ENCODE measurements at places on chromosomes 3 and 15.

DNA sequence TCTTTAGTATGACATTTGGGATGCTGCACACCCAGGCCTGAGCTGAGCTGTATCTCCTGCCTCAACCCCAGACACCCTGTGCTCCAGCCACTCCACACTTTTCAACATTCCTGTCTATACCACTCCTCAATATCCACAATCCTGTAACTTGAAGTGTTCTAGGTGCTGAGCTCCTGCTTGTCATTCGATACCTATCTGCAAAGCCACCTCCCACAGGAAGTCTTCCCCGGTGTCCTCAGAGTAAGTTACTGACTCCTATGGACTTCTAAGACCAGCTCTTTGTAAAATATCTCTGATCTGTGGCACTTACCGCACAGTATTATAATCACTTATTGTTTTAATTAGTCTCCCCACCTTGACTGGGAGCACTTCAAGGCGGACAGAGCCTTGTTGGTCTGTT lies 1.2 kb upstream of the CAV3 start:
- no peak for DNase-seq

GRCh38 chr3:126912027-126912422 lies 70.9 kb upstream of the PLXNA1 start:
- no peak for DNase-seq

DNA sequence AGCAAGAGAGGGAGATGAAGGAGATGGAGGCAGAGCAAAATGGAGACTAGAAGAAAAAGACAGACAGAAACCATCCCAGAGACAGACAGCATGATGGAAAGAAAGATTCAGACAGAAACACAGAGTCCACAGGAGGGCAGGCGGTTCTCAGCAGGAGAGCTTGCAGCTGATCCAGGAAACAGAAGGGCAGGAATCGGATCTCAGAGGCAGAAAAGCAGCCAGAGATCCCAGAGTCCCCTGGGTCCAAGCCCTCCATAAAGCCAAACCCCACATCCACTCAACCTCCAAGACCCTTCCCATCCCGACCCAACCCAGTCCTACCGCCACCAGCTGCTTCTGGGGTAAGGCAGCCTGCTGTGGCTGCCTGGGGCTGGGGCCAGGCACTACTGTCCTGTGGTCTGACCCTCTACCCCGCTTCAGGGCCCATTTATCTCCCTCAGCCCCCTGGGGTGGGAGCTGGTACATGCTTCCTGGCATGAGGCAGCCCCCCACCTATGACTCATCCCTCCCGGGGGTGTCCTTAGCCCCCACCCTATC lies at the start of gene UCN2:
UCN2 (minus strand) TSS at position 400 of the 537 bp plus-strand sequence. CDS start 657 bp downstream, outside the sequence.
- no peak for DNase-seq

DNA sequence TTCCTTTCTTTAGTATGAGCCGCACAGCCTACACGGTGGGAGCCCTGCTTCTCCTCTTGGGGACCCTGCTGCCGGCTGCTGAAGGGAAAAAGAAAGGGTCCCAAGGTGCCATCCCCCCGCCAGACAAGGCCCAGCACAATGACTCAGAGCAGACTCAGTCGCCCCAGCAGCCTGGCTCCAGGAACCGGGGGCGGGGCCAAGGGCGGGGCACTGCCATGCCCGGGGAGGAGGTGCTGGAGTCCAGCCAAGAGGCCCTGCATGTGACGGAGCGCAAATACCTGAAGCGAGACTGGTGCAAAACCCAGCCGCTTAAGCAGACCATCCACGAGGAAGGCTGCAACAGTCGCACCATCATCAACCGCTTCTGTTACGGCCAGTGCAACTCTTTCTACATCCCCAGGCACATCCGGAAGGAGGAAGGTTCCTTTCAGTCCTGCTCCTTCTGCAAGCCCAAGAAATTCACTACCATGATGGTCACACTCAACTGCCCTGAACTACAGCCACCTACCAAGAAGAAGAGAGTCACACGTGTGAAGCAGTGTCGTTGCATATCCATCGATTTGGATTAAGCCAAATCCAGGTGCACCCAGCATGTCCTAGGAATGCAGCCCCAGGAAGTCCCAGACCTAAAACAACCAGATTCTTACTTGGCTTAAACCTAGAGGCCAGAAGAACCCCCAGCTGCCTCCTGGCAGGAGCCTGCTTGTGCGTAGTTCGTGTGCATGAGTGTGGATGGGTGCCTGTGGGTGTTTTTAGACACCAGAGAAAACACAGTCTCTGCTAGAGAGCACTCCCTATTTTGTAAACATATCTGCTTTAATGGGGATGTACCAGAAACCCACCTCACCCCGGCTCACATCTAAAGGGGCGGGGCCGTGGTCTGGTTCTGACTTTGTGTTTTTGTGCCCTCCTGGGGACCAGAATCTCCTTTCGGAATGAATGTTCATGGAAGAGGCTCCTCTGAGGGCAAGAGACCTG lies 13.2 kb downstream of the GREM1 start:
- DNase-seq = peak; percentile 5

DNA sequence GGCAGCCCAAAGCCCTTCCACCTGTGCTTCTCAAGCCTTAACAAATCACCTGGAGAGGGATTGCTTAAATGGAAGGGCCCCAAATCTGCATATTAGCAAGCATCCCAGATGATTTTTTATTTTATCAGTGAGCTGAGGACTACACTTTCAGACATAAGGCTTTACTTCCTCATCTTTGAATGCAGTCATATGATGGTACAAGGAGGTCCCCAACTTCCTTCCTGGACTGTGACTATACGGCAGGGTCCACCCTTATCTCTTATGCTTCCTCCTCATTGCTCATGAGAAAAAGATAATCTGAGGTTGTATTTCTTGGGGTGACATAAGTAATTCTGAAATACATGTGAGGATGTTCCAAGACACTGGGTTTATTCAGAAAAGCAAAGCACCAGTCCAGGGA lies 13.7 kb upstream of the HEG1 start:
- no peak for DNase-seq

DNA sequence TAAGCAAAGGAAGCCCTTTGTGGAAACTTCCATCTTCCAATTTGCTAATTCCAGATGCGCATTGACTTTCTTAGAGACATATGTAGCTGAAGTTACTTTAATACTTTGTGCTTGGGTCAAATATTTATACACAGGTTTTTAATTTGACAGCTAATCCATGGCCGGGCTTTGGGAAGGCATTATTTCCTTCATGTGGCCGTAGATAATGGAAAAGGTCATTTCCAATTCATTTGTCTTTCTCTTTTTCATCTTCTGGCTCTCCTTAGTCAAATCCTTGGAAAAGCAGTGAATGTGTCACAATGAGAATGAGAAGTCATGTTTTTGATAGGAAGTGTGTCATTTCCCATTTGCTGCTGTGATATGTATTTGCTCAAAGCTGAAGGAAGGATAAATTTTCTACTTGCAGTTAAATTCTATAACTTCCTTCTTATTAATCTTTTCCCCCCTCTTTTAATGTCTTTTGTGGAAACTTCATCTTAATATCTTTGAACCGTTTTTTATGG lies 323.3 kb downstream of the CLSTN2 start:
- no peak for DNase-seq

DNA sequence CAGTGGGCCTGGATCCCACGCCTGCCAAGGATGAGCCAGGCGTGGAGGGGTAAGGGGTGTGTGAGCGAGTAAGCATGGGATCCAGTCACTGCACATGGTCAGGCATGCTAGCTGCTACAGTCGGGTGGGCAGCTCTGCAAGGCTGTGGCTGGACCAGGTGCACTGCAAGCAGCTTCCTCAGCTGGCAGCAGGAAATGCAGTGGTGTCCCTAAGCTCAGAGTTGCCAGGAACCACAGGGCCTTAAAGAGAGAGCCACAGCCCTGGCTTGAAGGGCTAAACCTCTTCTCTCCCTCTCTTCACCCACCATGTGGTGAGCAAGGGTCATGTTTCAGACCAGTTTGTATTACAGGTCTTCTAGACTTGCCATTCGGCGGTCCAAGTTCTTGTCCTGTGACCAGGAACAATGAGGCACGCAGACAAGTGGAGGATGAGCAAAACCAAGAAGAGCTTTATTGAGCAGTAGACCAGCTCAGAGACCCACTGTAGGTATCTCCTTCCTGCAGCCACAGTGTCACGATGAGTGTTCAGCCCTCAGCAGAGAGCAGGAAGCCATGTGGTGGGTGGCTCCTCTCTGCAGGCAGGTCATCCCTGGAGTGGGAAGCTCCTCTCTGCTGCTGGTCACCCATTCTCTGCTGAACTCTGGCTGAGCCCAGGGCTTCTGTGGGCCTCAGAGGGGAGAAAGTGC lies 511.9 kb downstream of the PYDC2 start:
- no peak for DNase-seq

DNA sequence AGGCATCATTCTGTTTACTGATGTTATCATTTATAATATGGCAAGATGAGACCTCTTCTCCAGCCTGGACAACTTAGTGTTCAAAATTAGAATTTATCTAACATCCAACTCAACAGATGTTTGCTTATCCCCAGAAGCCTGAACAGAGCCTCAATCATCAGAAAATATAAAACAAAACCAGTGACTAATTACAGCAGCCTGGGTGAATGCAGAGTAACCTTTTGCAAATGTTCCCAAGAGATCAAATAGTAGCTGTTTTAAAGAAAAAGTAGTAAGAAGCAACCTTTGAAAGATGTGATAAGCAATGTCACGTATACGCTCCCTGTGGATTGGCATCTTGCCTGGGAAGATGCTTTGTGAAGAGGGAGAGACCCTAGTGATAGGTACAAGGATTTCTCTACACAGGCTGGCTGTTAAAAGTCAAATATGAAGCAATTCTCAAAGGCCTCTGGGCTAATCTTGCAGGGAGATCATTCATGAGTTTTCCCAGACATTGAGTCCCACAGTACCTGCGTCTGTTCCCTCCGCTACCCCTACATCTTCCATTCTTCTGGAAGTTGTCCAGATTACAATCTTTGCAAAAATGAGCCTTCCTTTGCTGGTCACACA lies 39.3 kb upstream of the PRICKLE2 start:
- no peak for DNase-seq

DNA sequence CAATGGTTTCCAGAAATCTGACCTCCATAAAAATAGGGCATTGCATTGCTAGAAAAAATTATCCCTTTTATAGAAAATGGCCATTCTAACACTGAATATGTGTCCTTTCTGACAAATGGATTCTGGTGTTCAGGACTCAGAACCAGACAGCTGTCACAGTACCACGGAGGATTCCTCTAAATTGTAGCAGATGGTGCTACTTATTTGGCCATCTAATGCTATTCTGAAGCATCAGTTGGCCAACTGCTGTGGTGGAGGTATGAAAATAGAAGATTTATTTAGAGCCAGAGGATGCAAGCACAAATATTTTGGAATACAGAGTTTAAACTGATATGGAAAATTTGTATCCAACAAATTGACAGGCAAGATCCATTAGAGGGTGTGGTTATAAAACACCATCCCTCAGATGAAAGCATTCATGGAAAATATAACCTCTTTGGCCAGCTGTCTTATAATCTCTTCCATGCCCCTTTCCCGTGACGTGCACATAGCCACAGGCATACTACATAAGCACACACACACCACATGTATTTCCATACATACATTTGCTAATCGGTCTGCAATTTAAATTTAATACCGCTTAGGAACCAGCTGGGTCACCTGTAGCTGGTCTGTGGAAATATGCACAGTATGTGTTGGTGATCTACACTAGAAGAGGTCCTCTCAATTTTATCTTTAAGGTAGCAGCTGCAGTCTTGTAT lies 302.7 kb upstream of the KCNMB2 start:
- no peak for DNase-seq

DNA sequence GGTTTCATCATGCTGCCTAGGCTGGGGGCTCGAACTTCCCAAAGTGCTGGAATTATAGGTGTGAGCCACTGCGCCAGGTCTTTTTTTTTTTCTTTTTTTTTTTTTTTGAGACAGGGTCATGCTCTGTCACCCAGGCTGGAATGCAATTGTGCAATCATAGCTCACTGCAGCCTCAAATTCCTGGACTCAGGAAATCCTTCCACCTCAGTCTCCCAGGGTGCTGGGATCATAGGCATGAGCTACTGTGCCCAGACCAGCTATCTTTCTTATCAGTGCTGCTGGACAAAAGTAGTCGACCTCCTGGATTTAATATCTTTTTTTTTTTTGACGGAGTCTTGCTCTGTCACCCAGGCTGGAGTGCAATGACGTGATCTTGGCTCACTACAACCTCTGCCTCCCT lies 60.8 kb downstream of the TFDP2 start:
- no peak for DNase-seq

DNA sequence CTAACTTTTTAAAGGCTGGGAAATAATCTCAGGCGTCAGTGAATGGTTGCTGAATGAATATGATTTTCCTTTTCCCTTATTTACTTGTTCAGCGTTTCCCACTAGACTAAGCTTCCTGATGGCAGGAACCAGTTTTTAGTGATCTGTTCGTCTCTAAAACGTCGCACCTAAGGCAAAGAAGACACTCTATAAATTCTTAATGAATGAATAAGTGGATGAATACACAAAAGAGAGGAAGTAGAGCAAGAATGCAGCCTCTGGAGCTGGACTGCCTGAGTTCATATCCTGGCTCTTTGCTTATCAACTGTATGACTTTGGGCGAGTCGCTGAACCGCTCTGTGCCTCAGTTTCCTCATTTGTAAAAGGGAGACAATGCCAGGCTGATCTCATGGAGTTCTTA lies 38.7 kb downstream of the WNT7A start:
- DNase-seq = no peak

GRCh38 chr3:44395714-44396113 lies 57.1 kb downstream of the TCAIM start:
- DNase-seq = no peak

- DNase-seq = no peak
Measured at GRCh38 chr15:59437142-59437816, 707 bp upstream of the FAM81A start.

DNA sequence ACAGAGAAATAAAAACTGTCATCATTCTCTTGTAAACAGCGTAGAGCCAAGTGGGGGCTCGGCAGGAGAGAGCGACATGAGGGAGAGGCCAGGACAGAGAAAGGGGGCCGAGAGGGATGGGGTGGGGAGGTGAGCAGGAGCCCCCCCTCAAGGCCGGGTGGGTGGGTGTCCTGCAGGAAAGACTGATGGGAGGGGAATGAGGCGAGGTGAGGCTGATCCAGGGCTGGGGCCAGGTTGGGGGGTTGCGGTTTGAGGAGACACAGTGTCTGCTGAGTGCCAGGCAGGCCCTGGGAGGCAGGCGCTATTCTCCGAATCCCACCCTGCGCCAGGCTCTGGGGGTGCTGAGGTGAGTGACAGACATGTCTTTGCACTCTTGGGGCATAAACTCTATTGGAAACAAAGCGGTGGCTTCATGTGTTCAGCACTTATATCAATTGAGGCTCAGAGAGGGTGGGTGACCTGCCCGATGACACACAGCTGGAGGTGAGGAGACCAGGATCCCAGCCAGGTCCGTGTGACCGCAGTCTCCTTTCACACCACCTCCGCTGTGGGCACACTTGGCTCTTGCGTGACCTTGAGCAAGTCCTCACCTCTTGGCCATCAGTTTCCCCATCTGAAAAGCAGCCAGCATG lies 19.6 kb upstream of the CSPG4 start:
- DNase-seq = no peak

DNA sequence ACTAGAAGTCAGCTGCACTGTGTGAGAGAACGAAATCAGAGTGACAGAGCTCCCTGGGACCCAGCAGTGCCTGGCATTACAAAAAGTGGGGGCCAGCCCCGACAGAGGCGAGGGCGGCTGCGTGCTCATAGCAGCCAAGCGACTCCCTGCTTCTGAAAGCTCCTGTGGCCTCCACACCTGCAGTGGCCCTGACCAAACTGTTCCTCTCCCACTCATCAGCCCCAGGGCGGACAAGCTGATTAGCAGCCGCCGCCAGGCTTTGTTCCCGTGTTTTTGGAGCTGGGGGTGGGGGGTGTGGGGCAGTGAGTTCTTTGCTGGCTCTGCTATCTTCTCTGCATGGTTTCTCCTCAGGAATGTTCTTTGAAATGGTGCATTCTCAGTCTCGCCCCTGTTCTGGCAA lies 58.1 kb downstream of the DGKG start:
- no peak for DNase-seq
